ENCODE measurements at places on chromosomes 2 and 18. TPM values are rescaled to one million over a fixed set of nuclear protein-coding genes. Genes with fewer than 3 reads are reported as not detected.
A peak's percentile ranks its signal among the peaks of the same experiment; 100 is the strongest.

DNA sequence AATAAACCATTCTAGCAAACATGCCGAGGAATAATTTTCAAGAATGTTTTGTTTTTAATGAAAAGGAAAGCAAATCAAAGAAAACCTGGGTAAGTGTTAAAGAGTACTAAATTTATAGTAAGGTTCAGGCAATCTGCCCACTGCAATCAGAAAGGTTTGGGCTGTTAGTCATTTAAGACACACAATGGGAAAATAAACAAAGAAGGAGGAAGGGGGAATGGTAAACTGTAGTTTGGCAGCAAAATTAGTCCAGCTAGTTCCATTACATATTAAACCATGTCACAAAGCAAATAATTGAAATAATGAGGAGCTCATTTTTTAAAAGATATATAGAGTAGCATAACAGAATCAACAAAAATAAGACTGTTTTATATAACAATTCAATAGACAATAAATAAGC lies 87.5 kb upstream of the COPS8 start:
- DNase-seq = no peak

- peak; percentile 20 for DNase-seq
Observed at GRCh38 chr2:45373534-45373933, 237.5 kb downstream of the SRBD1 start.

DNA sequence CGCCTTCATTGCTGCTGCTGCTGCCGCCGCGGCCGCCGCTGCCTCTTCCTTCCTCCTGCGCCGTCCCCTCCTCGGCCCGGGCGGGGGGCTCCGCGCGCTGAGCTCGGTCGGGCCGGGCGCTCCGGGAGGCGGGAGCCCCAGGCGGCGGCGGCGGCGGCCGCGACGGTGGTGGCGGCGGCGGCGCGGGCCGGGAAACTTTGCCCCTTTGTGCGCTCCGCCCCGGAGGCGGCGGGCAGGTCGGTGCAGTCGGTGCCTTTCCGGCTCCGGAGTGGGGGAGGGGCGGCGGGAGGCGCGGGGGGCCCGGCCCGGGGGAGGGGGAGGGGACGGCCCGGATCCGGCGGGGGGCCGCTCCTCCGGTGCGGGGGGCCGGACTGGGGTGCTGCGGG lies 205 bp downstream of the TET3 start:
- peak; percentile 90 for DNase-seq

ARHGAP25 gene
- 37.8 TPM for total RNA-seq
